ENCODE measurements at places on chromosomes 4 and X.

DNA sequence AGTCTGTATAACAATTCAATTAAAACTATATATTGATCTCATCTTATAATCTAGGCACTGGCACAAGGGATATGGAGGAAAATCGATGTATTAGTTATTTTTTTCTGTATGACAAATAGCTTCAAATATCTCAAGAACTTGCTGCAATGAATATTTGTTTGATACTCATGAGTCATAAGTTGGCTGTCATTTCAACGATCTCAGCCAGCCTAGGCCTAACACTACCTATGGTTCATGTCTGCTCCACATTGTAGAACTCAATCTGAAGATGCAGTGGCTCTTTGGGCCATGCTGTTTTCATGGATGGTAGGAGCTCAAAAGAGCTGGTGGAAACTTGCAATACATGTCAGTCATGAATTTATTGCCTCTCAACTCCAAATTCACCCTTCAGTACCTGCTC lies 44.7 kb downstream of the MAGEB17 start:
- H3K36me3 ChIP-seq, result no peaks in the 10 kb centered on the region
- H3K4me1 ChIP-seq, result no peaks in the 10 kb centered on the region
- H3K27ac ChIP-seq, result no peak overlapping the region
- H3K27me3 ChIP-seq, result no peaks in the 10 kb centered on the region
- H3K4me3 ChIP-seq, result no peak overlapping the region

DNA sequence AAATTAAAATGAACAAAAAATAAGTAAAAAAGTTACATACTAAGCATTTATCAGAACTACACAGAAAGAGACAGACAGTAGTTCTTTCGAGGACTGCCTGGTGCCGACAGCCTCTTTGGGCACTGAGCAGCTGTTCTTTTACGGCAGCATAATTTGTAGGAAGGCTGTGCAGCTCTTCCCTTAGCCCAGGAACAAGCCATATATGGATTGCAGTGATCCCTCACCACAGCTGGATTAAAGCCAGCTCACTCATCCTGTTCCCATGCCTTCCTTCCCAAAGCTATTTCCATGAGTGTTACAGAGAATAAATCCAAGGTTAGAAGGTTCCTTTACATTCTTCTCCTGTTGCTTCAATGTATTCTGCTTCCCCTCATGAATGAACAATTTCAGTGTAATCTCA lies 71.7 kb downstream of the DDX60L start:
- H3K36me3 ChIP-seq, result peaks cover 22% of the 10 kb centered on the region
- no peak for DNase-seq
- H3K4me1 ChIP-seq, result no peaks in the 10 kb centered on the region
- H3K4me3 ChIP-seq, result no peak overlapping the region

DNA sequence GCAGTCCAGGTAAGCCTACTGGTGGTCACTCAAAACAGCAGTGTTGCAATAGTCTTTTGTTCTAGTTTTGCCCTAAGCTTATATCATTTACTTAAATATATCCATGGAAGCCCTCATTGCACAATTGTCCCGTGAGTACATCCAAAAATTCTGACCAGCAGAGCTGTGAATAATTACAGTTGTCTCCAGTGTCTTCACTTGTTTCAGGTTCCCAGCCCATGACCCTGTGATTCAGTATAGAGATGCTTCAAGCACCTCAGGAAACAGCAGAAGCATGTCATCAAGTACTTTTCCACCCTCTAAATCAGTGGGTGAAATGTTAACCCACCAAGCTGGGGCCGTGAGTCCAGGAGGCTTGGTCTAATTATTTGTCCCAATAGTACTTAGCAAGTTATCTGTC lies 214.9 kb upstream of the RPS6KA3 start:
- H3K36me3 ChIP-seq, result no peaks in the 10 kb centered on the region
- no peak overlapping the region for H3K27ac ChIP-seq

GRCh38 chrX:151912780-151913179 lies at the start of gene MAGEA4:
Gene MAGEA4 (plus strand): TSS chrX:151912889. CDS start chrX:151923665, 10,776 bp downstream.
- H3K27me3 ChIP-seq, result no peaks in the 10 kb centered on the region
- DNase-seq, result no peak
- H3K4me3 ChIP-seq, result no peak within 1 kb of the TSS

DNA sequence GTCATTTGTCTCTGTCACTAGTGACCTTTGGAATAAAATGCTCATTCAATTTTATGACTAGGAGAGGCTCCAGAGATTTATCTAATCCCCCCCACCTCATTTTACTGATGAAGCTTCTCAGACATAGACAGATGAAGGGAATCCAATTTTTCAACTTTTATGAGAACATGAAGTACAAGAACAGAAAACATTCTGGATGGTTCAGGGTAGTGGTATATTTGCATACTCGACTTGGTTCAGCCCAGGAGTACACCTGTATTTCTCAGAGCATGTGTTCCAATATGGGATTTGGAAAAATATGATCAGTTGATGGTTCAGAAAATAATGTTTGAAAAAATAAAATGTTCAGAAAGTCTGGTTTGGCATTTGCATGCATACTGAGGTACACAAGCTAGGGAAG lies 131.4 kb upstream of the GALNT7 start:
- peaks cover 3% of the 10 kb centered on the region for H3K27me3 ChIP-seq
- DNase-seq, result no peak
- no peaks in the 10 kb centered on the region for H3K4me1 ChIP-seq
- no peak overlapping the region for H3K4me3 ChIP-seq
- H3K36me3 ChIP-seq, result no peaks in the 10 kb centered on the region
- no peak overlapping the region for H3K27ac ChIP-seq

- H3K4me3 ChIP-seq, result no peak overlapping the region
- H3K27me3 ChIP-seq, result no peaks in the 10 kb centered on the region
- H3K27ac ChIP-seq, result no peak overlapping the region
- H3K4me1 ChIP-seq, result no peaks in the 10 kb centered on the region
- no peak for DNase-seq
Measured at GRCh38 chr4:10066670-10067651, 45.7 kb upstream of the SLC2A9 start.

- H3K27me3 ChIP-seq, result no peaks in the 10 kb centered on the region
- no peak overlapping the region for H3K4me3 ChIP-seq
- H3K36me3 ChIP-seq, result no peaks in the 10 kb centered on the region
- H3K4me1 ChIP-seq, result no peaks in the 10 kb centered on the region
- no peak for DNase-seq
- H3K27ac ChIP-seq, result no peak overlapping the region
Measured at GRCh38 chrX:133610056-133610455, 194.8 kb upstream of the GPC4 start.

DNA sequence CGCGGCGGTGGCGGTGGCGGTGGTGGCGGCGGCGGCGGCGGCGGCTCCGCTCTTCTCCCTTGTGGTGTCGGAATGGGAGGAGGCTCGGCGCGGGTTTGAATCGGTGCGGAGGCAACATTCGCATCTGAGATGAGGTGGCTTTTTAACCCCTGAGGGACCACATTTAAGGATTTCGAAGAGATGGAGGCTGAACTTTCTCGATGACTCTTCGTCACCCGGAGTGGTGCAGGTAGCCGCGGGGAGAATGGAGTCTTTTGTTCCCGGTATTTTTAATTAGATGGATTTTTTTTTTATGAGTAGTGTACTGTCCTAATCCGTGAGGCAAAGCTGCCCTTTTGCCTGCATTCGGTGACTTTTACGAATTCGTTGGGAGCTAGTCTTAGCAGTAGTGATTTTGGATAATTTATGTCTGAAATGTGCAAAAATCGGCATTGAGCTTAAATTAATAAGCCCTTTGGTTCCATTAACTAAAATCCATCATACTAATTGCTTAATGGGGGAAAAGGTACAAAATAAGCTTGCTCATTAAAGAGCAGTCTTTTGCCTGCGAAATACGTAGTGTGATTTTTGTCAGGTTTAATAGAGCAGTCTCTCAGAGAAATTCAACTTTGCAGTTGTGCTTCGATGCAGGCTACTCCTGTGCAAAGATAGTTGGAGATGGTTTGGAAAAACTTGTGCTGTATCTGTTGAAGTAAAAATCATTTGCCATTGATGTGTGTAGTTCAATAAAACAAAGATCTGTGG lies 206.2 kb downstream of the TENM3 start:
- no peak for DNase-seq
- H3K27ac ChIP-seq, result no peak overlapping the region
- H3K4me3 ChIP-seq, result peak overlapping the region; percentile 67
- H3K27me3 ChIP-seq, result peaks cover 54% of the 10 kb centered on the region
- peaks cover 15% of the 10 kb centered on the region for H3K4me1 ChIP-seq

DNA sequence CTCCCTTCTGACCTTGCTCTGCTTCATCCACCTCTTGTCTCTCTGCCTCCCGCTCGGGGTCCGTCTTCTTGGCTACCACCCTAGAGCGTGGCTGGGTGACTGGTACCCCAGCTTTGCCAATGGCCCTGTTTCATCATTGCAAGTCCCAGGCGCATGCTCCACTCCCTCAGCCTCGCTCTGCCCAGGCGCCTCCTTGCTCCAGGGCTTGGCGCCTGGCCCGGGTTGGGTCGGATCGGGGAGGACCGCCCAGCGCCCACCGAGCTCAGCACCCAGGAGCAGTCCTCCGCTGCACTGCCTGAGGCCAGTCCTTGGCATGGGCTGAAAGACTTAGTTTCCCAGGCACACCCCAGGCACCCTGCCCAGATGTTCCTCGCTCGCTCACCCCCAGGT lies 577 bp downstream of the BGN start:
- no peak for DNase-seq
- H3K27ac ChIP-seq, result no peak overlapping the region
- no peaks in the 10 kb centered on the region for H3K27me3 ChIP-seq
- H3K4me1 ChIP-seq, result peaks cover 2% of the 10 kb centered on the region
- H3K36me3 ChIP-seq, result no peaks in the 10 kb centered on the region

GRCh38 chrX:149371986-149372385 lies 133.1 kb downstream of the IDS start:
- no peaks in the 10 kb centered on the region for H3K4me1 ChIP-seq
- H3K27ac ChIP-seq, result no peak overlapping the region
- no peak overlapping the region for H3K4me3 ChIP-seq

- no peaks in the 10 kb centered on the region for H3K4me1 ChIP-seq
- no peak for DNase-seq
- no peak overlapping the region for H3K4me3 ChIP-seq
- no peaks in the 10 kb centered on the region for H3K36me3 ChIP-seq
Measured at GRCh38 chr4:37799941-37800554, 26.4 kb upstream of the PGM2 start.

DNA sequence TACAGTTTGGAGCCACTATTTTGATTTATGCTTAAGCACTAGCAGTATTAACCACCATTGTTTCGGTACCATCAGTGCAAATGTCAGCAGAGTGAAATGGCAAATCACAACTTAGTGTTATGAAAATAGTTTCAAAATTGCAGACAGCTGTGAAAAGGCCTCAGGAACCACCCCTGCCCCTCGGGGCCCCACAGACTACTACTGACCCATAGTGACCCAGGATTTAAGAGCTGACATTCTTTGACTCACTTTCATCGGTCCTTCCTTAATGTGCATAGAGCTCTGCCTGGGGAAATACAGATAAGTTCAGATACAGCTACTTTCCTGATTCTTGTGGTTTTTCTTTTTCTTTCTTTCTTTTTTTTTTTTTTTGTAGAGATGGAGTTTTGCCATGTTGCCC lies 3.3 kb upstream of the BBS7 start:
- peak; percentile 20 for DNase-seq
- H3K27me3 ChIP-seq, result peaks cover 20% of the 10 kb centered on the region
- no peak overlapping the region for H3K4me3 ChIP-seq
- peaks cover 7% of the 10 kb centered on the region for H3K4me1 ChIP-seq
- no peaks in the 10 kb centered on the region for H3K36me3 ChIP-seq

DNA sequence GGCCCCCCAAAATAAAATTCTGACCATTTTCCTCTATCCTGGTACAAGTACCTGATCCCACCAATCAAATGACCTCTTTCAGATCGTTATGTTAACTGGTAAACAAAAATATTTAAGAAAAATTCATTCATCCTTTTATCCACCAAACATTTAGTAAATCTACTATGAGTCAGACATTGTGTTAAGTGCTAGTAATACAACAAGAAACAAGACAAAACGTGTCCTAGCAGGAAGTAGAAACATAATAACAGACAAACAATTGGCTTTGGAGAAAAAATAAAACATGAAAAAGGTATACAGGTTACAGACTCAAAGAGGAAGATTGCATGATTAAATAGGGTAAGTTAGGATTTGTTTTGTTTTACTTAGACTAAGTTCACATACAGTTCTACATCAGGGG lies 43.7 kb downstream of the ANTXR2 start:
- DNase-seq, result no peak
- peaks cover 19% of the 10 kb centered on the region for H3K36me3 ChIP-seq
- no peak overlapping the region for H3K27ac ChIP-seq
- no peaks in the 10 kb centered on the region for H3K27me3 ChIP-seq

DNA sequence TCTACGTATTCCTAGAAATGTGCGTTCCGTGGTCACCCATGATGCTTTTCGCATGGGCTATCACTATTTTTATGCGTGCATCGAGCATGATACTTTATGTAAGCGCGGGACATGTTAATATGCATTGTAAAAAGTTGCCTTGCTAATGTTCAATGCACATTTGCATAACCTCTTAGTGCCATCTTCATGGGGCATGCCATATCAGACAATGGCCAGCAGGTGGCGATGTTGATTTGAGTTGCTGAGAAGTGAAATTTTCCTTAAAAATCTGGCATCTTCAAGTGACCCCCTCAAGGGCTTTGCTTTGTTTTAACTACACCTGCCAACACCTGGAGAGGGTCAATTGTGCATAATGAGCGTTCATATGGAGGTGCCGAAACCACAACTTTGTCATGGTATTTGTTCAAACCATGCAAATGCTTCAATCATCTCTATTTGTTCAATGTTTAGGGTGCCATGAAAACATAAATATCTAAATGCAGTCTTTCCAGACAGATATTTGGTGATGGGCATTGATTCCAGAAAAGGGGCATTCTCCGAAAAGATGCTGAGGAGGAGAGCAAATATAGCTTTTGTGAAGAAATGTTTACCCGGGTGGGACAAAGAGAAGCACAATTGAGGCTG lies 833.9 kb upstream of the PRKX start:
- no peak overlapping the region for H3K27ac ChIP-seq
- H3K4me3 ChIP-seq, result no peak overlapping the region
- no peaks in the 10 kb centered on the region for H3K4me1 ChIP-seq

DNA sequence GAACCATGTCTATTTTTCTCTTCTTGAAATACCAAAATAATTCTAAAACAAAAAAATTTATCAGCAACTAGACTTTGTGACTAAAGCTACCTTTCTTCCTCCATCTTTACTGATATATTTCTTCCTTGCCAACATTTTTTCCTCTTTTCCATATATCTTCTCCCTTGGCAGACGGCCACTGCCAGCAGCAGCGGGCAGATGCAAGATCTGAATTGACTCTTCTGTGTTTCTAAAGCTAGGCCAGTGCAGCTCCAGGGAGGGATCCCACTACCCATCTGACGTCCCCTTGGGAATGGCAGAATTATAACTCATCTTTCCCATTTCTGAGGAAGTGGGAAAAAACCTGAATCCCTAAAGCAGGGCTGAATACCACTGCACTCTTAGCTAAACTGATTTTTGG lies 206.4 kb downstream of the NR3C2 start:
- no peaks in the 10 kb centered on the region for H3K27me3 ChIP-seq
- peaks cover 5% of the 10 kb centered on the region for H3K36me3 ChIP-seq
- H3K4me1 ChIP-seq, result peaks cover 6% of the 10 kb centered on the region
- no peak for DNase-seq
- H3K27ac ChIP-seq, result no peak overlapping the region
- no peak overlapping the region for H3K4me3 ChIP-seq

GRCh38 chrX:25084446-25084845 lies 68.7 kb upstream of the ARX start:
- H3K27ac ChIP-seq, result no peak overlapping the region
- H3K4me1 ChIP-seq, result no peaks in the 10 kb centered on the region
- no peak overlapping the region for H3K4me3 ChIP-seq
- no peaks in the 10 kb centered on the region for H3K27me3 ChIP-seq
- no peaks in the 10 kb centered on the region for H3K36me3 ChIP-seq

- H3K27me3 ChIP-seq, result no peaks in the 10 kb centered on the region
- H3K4me3 ChIP-seq, result no peak overlapping the region
- H3K4me1 ChIP-seq, result no peaks in the 10 kb centered on the region
- H3K36me3 ChIP-seq, result no peaks in the 10 kb centered on the region
- H3K27ac ChIP-seq, result no peak overlapping the region
Measured at GRCh38 chrX:91257388-91257787, 177.3 kb upstream of the PABPC5 start.
